ENCODE measurements at places on chromosomes 2 and 18.
A peak's percentile ranks its signal among the peaks of the same experiment; 100 is the strongest.

- DNase-seq = no peak
These were observed 216.7 kb downstream of the CDH20 start for GRCh38 chr18:61549889-61550288.

DNA sequence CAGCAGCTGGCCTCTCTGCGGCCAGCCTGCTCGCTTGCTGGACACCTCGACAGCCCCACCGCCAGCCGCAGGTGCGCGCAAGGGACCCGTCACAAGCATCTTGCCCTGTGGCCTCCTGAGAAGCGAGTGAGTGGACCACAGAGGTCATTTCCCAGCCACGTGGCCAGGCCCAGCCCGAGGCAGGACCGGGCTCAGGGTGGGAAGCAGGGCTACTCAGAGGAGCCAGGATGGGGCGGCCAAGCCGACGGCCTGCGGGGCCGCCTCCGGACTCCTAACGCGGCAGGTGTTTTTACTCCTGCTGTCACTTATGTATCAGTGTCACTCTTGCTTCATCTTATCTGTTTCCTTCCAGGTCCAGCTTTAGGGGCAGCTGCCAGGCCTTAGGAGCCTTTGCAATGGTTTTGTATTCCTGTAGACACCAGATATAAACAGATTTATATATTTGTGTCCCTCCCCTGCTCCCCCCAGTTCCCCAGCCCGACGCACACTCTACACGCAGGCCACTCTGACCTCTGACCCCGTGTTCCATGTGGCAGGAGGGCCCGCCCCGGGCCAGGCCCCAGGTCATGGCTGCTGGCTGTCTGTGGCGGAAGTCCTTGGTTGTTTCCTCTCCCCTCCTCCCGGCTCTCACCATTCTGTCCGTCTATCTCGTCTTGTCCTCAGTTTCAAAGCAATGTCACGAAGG, 236.4 kb downstream of the ATAD2B start:
- DNase-seq = no peak

DNA sequence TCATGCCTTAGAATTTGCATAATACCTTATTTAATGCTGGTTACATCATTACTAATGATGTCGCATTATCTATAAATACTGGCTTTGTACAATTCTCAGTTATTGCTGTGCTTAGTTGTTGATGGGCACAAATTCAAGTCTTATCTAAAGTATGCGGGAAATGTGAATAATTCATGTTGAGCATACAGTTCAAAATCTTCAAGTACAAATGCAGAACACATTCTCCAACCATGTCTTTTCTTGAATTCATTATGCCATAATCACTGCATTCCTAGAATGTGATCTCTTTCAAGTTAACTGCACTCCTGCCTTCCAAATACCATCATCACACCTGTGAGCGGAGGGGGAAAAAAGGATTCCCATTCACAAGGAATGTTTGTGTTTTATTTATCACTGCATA, 337.0 kb downstream of the MBD2 start:
- DNase-seq = no peak

GRCh38 chr2:215949991-215950404, 63.4 kb downstream of the MREG start:
- DNase-seq = no peak

- DNase-seq = no peak
These were observed 23.9 kb upstream of the SCYGR5 start for GRCh38 chr2:227642656-227643055.

GRCh38 chr2:176514276-176514675, 245.0 kb downstream of the MTX2 start:
- no peak for DNase-seq

- DNase-seq = no peak
These were observed 37.4 kb downstream of the ACTR2 start for GRCh38 chr2:65264821-65265670.

DNA sequence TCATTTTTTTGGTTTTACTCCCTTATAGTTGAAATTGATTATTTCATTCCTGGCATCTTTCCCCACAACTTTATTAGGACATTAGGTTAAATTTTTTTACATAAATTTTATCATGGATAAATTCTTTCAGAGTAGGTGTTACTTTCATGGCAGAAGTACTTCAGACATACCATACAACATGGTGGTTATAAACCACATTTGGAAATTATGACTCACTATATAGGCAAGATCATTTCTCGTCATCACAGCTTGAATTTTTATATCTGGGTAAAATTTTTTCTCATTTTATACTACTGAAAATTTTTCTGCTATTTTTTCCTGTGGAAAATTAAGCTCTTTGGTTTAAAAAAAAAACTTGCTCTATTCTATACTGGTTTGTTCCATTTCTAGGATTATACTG, 111.9 kb upstream of the COL5A2 start:
- DNase-seq = no peak

DNA sequence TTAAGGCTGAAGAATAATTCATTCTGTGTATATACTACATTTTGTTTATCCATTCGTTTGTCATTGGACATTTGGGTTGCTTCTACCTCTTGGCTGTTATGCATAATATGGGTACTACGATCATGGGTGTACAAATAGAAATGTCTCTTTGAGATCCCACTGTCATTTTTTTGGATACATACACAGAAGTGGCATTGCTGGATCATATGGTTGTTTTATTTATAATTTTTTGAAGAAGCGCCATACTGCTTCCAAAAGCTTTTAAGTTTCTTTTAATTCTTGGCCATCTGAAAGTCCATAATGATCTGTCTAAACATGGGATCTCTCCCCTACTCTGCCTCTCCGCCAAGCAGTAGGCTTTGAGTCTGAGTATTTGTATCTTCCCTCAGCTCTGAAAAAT, 18.6 kb downstream of the PPM1B start:
- DNase-seq = no peak

DNA sequence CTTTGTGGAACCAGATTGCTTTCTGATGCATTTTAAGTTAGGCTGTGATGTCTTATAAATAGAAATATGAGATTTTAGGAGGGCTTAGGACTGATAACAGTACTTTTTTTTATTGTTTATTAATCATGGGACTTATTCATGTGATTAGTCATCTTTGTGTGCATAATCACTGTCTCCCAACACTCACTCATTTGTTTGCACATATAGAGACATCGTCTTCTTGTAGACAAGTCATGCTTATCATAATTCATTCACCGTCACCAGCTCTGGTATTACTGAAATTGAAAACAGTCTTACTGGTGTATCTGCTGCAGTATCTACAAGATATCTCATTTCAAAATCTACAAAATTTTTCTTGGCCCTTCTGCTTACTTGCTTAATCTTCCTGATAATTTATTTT, 45.8 kb downstream of the WDR7 start:
- DNase-seq = no peak

- no peak for DNase-seq
These were observed 9.1 kb downstream of the TWIST2 start for GRCh38 chr2:238856713-238857567.

DNA sequence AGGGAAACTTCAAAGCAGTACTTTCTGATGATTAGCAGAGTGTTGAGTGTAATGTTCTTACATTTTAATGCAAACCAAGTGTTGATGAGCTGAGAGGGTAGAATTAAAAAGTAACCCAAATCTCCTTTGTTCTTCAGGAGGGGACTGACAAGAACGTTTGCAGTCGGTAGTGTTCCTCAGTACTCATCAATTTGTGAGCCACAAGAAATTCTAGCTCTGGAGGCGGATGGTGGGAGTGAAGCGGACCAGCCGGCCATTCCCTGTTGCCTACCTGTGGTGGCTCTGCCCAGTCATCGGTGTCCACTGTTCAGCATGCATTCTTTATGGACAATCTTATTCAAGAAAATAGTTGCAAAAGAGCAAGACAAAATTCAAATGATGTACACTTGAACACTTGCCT, 438.6 kb upstream of the POU3F3 start:
- no peak for DNase-seq

GRCh38 chr2:201974171-201975100, 59.2 kb upstream of the FZD7 start:
- no peak for DNase-seq

GRCh38 chr18:23460285-23461273, 7.5 kb downstream of the RIOK3 start:
- no peak for DNase-seq

GRCh38 chr18:75083761-75084160, 125.2 kb downstream of the PTGR3 start:
- no peak for DNase-seq

GRCh38 chr18:35572644-35573043, 8.9 kb upstream of the GALNT1 start:
- DNase-seq = no peak

DNA sequence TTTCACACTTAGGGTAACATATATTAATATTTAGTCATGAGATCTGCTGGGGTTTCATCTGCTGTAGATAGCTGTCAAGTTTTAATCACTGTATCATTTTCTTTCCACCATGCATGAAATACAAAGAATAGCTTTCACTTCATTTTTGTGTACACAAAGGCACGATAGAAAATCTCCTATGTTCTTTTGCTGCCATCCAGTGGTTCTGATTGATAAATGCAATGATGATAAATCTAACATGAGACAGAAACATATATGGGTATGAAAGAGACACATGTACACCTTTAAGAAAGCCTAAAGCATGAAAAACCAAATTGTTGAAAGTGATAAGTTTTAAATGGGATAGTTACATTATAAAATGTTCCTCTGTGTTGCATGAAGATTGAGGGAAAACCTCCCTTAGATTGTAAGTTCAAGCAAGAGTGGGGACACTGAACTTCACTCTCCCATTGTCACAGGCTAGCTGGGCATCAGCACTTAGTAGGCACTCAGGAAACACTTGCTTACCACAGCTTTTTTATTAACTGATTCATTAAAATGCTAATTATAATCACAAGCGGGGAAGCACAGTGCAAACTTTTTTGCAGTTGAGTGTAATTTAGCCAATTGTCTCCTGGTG, 31.2 kb downstream of the C1D start:
- no peak for DNase-seq

GRCh38 chr18:72232644-72233043, 311.5 kb downstream of the CBLN2 start:
- DNase-seq = no peak

GRCh38 chr18:34947711-34948125, 93.5 kb upstream of the MAPRE2 start:
- DNase-seq = no peak

- no peak for DNase-seq
These were observed at the start of gene DRC1 for GRCh38 chr2:26401739-26402541. Gene DRC1, plus strand, starts transcription at chr2:26401920. Its CDS starts 70 bp downstream, at chr2:26401990.

DNA sequence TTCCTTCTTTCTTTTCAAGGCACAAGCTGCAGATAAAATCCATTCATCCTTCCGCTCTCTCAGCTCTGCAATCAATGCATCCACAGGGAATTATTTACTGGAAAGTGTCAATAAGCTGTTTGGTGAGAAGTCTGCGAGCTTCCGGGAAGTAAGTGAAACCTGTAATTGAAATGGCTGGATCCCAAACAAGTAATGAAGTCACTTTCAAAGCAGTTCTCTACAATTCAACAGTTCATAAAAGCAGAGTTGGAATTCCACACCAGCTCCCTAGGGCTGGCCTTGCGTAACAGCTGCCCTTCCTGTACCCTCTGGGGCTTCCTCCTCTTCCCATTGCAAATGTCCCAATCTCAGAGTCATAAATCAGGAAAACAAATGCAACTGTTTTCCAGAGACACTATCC, 9.6 kb downstream of the SERPINB2 start:
- DNase-seq = no peak

DNA sequence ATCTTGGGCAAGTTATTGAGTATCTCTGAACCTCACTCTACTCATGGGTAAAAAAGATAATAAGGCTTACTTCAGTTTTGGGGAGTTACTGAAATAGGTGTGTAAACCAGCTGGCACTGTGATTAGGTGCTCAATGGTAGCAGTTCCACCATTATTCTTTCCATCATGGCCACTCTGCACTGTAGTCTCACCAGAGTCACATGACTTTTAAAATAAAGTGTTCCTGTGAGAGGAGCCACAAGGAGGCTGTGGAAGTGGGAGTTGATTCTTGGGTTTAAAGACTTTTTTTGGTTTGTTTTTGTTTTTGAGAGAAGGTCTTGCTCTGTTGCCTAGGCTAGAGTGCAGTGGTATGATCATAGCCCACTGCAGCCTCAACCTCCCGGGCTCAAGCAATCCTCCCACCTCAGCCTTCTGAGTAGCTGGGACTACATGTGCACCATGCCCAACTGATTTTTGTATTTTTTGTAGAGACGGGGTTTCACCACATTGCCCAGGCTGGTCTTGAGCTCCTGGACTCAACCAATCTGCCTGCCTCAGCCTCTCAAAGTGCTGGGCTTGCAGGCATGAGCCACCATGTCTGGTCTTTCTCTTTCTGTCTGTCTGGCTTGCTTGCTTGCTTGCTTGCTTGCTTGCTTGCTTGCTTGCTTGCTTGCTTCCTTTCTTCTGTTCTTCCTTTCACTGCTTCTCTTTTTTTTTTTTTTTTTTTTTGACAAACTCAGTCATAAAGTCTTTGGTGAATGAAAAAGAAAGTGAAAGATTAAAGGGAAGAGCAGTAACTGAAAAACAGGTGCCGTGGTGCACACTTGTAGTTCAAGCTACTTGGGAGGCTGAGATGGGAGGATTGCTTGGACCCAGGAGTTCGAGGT, 21.2 kb upstream of the ACVR1 start:
- peak; percentile 48 for DNase-seq

- DNase-seq = no peak
These were observed 508.1 kb downstream of the ADCYAP1 start for GRCh38 chr18:1412655-1413322.

- DNase-seq = no peak
These were observed 243.6 kb upstream of the RBMS1 start for GRCh38 chr2:160737247-160737646.

- no peak for DNase-seq
These were observed 17.1 kb downstream of the RNF144A start for GRCh38 chr2:6934345-6934744.

GRCh38 chr2:216195565-216196029, 86.4 kb downstream of the XRCC5 start:
- no peak for DNase-seq

DNA sequence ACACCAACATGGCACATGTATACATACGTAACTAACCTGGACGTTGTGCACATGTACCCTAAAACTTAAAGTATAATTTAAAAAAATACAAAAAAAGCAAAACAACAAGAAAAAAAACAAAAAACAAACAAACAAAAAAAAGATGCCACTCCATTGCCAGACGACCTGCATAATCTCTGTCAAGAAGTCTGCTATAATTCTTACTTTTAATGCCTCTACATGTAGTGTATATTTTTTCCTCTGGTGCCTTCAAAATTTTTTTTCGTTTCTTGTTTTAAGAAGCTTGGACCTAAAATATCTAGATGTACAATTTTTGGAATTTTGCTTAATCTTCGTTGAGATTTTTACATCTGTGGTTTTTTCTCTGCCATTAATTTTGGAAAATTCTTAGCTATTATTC, 235.6 kb upstream of the ZNF521 start:
- no peak for DNase-seq

DNA sequence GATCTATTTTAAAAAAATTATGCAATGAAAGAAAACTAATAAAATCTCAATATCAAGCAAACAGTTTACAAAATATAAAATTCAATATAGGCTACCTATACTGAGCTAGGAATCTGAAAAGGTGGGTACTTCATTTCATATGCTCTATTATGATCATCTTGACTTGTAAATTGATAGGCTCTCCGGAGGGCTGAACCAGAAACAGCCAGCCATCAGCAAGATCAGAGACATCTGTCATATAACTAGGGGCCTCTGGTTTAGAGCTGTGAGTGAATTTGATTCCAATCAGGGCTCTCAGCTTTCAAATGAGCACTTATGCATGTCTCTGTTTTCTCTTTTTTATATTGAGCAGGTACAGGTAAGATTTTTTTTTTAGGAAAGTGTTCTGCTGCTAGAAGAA, 114.2 kb downstream of the SPHKAP start:
- DNase-seq = no peak

- no peak for DNase-seq
These were observed 17.4 kb downstream of the COPS7B start for GRCh38 chr2:231803501-231804138.
